Motor neuron (in vitro differentiated cells): ENCODE measurements at places on chromosomes 5 and 9.

DNA sequence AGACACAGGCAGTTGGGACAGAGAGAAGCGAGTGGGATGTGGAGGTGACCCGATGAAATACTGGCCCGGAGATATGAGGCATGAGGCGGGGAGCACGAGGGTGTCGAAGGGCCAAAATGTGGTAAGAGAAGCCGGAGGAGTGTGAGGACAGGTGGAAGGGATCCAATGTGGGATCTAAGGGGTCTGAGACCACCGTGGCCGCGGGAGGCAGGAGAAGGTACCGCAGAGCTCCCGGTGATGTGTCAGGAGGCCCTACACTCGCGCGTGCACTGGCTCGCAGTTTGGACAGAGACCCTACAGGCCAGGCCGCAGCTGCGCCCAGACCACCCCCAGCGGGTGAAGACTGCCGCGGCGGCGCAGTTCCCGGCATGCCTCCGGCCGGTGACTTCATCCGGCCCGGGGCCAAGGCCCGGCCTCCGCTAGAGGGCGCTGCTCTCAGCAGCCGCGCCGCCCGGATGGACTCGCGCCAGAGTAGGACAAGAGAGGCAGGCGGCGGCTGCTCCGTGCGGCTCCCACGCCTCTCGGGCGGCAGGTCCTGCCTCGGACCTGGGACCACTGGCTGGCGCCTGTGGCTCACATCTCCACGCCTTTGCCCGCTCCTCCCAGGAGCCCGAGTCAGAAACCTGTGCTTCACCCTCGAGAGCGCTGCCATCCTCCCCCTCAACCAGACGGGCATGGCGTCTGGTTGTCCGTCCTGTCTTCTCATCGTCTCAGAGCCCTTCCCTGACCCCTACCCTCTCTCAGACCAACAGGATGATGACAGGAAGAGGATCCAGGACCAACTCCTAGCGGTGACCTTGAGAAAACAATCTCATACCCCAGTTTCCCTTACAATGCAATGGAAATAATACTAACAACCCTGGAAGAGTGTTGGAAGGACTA, 35.4 kb upstream of the STING1 start:
- ATAC-seq: peak; percentile 96

DNA sequence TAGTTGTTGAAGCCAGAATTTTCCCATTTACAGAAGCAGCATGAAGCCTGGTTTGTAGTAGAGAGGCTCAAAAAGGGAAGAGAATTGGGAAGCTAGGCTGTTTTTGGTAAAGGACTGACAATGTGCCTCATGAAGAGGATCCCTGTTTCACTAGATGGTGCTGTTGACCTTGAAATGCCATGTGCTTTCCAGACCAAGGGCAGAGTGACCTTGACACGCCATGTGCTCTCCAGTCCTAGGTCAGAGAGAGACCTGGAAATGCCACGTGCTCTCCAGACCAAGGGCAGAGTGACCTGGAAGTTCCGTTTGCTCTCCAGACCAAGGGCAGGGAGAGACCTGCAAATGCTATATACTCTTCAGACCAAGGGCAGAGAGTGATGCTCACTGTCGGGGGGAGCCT, 32.0 kb downstream of the UNC13B start:
- ATAC-seq: no peak

DNA sequence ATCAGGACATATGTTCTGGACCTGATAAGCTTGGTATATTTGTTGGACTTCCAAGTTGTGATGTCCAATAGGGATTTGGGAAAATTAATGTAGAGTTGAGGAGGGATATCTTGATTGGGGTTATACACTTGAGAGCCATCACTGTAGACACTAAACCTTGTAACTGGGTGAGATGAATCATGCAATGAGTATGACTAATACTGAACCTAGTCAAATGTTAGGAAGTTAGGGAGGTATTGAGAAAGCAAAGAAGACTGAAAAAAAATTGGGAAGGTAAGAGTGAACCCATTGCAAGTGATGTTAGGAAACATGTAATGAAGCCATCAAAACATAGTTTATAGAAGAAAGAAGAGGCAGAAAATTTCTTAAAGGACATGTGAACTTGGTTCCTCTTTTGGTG, 668.4 kb upstream of the CDH9 start:
- no peak for ATAC-seq

- no peak for ATAC-seq
Measured at GRCh38 chr5:133129950-133130349, 78.1 kb downstream of the HSPA4 start.

GRCh38 chr5:140358738-140359310, 1.2 kb upstream of the SLC4A9 start:
- no peak for ATAC-seq

GRCh38 chr9:87662808-87663528, 63.0 kb upstream of the CTSL start:
- ATAC-seq: peak; percentile 58

DNA sequence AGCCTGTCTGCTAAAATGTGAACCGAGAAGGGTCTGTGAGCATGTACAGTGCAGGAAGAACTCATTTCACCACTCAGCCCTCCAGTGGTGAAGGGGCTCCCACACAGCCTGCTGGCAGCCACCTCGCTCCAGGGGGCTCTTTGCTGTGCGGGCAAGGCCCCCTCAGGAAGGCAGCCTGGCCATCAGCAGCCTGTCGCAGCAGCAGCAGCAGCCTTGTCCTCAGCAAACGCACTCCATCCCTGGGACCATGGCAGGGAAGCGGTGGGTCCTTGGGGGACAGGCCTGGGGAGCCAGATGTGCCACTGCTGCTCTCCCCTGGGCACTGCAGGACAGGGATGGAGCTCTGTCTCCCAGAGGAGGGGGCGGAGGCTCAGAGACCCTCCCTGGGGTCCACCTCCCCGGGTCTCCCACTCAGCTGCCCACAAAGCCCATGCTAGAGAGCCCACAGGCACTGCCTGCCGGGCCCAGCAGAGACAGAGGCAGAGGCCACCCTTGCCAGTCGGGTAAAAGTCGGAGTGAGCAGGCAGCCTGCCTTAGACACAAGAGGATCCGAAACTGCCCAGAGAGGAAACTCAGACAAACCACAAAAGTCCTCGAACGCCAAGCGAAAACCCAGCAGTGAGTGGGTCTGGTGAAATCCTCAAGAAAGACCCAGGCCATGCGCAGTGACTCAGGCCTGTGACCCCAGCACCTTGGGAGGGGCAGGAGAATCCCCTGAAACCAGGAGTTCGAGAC, 8.0 kb downstream of the BRD3 start:
- ATAC-seq: no peak

- peak; percentile 50 for ATAC-seq
Measured at GRCh38 chr5:136435946-136436543, 70.7 kb upstream of the TRPC7 start.

GRCh38 chr5:113122053-113122452, 145.5 kb downstream of the DCP2 start:
- ATAC-seq: no peak

- ATAC-seq: no peak
Measured at GRCh38 chr9:98214811-98215210, 22.4 kb upstream of the CORO2A start.

- peak; percentile 74 for ATAC-seq
Measured at GRCh38 chr9:36781533-36781932, 208.8 kb downstream of the MELK start.

DNA sequence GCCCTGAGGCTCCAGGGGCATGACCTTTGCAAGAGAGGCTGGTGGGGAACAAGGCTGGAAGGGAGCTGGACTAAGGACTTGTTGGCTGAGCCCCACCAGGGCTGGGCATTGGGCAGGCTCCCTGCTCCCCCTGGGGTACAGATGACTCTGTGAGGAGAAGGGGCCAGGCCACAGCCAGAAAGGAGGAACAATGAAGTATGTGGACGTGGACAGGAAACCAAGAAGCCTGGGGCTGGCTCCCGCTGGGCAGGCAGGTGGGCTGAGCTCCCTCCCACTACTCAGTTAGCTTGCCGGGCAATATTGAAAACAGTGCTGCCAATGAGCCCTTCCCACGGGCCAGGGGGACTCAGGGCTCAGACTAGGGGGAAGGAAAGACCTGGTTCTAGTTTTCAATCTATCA, 66.1 kb upstream of the SPTLC1 start:
- no peak for ATAC-seq

DNA sequence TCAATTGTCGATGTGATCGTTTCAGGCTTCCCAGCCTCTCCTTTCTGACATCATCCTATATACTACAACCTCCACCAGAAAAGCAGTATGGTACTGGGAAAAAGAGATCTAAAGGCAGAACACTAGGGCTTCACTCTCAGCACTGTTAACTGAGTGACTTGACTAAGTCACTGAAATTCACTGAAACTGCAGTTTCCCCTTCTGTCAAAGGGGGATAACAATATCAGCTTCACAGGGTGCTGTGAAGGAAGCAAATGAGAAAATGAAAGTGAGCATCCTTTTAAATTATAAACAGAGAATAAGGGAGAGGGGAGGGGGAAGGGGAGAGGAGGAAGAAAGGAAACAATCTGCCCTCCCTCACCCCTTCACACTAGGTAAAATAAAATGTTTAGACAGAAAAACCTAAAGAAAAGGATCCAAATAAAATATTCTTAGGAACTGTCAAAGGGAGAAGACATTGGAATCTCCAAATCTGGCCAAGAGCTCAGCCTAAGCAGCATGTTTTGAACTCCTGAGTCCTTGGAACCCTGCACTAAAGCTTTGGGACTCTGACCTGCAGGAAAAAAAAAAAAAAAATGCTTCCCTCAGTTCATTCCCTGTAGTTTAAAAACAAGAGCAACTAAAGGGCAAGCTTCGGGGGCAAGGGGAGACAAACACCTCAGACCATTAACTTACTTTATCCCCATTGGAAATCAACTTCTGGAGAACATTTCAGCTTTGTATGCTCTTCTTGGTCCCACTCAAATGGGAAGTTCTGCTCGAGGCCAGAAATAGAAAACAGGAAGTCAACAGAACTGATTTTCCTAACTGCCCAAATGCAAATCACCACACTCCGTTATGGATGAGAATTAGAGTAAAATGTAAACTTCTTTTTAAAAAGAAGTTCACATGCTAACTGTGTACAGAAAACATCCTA, 178.3 kb downstream of the DEPDC1B start:
- no peak for ATAC-seq

DNA sequence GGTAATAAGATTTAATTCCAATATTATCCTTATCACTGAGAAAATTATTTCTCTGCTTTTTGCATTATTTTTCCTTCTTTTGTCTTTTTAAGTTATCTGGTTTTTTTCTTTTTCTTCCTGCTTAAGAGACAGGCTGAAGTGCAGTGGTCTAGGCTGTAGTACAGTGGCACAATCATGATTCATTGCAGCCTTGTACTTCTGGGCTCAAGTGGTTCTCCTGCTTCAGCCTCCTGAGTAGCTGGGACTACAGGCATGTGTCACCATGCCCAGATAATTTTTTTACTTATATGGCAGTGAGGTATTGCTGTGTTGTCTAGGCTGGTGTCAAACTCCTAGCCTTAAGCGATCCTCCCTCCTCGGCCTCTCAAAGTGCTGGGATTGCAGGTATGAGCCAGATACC, 93.9 kb downstream of the SLC44A1 start:
- no peak for ATAC-seq

DNA sequence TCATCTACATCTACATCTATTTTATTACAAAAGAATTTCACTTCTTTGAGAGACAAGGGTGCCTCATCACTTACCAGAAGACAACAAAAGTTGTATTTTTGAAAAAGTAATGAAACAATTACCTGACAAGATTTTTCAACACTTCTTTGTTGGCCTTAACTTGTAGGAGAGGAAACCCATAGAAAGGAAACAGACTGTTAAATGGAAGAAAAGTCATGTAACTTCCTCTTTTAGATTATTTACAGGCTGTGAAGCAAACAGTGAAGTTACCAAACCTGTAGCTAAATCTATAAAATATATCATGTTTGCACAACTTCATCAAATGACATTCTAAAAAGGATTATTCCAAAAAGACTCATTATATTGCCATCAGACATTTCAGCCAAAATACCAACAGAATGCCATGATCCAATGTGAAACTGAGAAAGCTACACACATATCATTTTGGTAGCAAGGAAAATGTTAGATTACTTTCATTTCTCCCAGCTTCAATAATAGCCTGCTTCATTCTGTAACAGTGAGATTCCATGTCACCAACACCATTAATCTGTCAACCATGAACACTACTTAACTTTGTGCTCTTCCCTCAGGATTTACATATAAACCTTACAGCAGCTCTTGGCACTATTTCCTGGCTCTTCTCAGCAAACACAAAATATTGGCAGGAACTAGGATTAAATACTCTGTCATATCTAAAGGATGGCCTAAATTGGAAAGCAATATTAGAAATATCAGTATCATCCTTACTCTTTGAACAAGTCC, 122.5 kb downstream of the MCTP1 start:
- ATAC-seq: no peak

DNA sequence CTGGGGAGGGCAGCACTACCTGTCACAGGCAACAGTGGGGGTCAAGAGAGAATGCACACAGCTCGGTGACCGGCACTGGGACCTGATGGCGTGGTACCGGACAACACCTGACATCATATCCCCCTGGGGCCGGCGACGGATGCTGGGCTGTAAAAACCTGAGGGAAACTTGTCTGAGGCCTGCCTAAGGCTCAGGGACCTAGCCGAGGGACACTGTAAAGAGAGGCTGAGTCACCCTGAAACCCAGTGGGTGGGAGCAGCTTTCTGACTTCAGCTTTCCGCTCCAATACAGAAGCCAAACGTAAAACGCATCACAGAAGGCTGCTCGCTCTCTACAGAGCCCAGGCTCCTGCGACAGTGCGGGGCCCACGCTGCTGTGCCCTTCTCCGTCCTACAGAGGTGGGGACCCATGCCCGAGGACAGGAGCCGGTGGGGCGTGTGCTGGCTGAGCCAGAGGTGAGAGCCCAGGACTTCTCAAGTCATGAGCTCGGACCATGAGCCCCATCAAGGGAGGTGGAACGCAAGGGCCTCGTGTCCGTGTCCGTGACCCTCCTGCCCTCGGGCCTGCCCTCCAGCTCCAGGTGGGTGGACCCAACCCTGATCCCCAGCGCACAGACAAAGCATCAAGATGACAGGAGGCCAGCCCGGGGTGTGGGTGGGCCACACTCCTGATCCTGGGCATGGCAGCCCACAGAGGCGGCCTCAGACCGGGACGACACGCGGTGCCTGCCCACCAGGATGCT, 5.3 kb downstream of the RALGDS start:
- ATAC-seq: peak; percentile 24

DNA sequence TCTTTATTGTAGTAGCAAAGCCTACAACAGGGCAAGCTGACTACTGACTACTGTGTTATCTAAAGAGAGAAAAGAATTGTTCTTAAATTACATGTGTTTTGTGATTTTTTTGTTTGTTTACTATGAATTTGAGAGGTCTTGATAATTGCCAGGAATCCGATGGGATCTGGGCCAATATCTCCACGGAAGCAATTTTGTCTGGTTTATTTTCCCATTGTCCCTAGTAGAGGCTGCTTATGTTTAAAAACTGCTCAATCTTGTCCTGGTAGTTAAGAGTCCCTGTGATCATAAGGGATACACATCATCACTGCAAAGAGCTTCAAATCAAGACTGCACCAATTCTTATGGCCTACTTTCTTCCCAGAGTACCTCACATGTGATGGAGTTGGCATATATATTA, 94.4 kb downstream of the GLDC start:
- no peak for ATAC-seq

- no peak for ATAC-seq
Measured at GRCh38 chr9:6968271-6968670, 210.5 kb downstream of the KDM4C start.

GRCh38 chr5:67299231-67299735, 102.7 kb upstream of the CD180 start:
- ATAC-seq: no peak
